ENCODE measurements at places on chromosomes 4 and X.

GRCh38 chrX:50838820-50839600 is 25.0 kb upstream of the SHROOM4 start:
- H3K27ac ChIP-seq, result no peak overlapping the region
- no peaks in the 10 kb centered on the region for H3K27me3 ChIP-seq
- no peaks in the 10 kb centered on the region for H3K36me3 ChIP-seq
- H3K4me1 ChIP-seq, result no peaks in the 10 kb centered on the region

GRCh38 chr4:163611182-163611581 is 116.7 kb downstream of the TMA16 start:
- DNase-seq, result no peak
- H3K4me1 ChIP-seq, result no peaks in the 10 kb centered on the region
- H3K4me3 ChIP-seq, result no peak overlapping the region
- H3K27ac ChIP-seq, result no peak overlapping the region
- H3K36me3 ChIP-seq, result no peaks in the 10 kb centered on the region
- H3K27me3 ChIP-seq, result no peaks in the 10 kb centered on the region

DNA sequence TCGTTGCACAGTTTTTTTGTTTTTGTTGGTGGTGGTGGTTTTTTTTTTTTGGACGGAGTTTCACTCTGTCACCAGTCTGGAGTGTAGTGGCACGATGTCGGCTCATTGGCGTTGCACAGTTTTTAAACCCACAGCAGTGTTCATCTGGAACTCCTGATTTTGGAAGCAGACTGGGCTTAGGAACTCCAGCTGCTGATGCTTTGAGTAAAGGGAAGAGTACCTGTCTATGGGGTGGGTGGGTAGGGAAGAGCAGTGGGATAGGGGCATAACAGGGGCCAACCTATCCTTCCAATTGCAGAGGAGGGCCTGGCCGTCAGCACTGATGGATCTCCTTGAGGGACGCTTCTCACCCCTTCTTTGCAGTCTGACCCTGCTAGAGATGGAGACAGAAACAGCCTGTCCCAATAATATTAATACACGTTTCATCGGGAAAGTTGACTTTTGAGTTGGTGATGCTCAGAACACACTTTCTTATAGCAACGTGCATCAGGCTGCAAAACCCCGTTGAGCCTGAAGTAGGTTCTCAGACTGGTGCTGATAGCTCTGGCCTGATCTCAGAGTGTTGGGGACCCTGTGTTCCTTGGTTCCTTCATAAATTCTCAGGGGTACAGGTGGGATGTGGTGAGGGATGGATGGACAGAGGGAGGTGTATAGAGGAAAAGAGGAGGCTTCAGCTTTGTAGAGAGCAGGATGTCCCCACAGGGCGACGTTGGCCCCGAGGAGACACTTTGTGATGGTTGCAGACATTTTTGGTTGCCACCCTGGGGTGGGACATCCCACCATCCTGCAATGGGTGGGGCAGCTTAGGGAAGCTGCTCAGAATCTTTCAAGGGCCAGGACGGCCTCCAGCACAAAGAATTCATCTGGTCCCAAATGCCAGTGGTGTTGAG is 2.3 kb downstream of the CD99 start:
- H3K27ac ChIP-seq, result peak overlapping the region; percentile 87
- H3K36me3 ChIP-seq, result no peaks in the 10 kb centered on the region
- no peaks in the 10 kb centered on the region for H3K27me3 ChIP-seq
- H3K4me3 ChIP-seq, result no peak overlapping the region
- DNase-seq, result no peak

DNA sequence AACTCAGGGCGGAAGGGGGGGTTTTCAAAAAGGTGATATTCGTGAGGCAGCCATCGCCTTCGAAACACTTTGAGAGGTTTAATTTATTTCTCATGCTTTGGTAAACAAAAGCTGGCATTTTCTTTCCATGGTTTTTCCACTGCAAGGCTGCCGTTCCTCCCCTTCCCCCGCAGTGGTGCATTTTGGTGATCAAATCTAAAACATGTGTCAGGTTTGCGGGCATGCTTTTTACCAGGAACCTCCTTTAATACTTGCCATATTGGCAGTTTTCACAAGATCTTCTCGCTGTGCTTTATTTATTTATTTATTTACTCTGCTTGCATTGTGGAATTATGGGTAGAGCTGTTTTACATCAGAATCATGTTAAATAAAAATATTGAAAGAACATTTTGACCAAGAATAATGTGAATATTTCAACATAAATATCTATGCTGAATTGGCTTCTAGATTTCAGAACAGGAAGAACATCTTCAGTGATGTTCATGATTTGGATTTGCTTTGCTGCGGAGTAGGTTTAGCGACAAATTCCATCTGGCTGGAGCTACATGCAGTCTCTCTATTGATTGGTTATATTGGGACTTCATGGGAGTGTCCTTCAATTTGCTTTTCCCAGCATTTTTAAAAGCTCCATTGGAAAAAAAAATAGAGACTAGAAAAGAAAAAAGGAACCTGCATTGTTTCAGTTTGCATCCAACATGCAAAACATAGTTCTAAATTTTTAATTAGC is 54.4 kb downstream of the STOX2 start:
- H3K4me1 ChIP-seq, result no peaks in the 10 kb centered on the region

DNA sequence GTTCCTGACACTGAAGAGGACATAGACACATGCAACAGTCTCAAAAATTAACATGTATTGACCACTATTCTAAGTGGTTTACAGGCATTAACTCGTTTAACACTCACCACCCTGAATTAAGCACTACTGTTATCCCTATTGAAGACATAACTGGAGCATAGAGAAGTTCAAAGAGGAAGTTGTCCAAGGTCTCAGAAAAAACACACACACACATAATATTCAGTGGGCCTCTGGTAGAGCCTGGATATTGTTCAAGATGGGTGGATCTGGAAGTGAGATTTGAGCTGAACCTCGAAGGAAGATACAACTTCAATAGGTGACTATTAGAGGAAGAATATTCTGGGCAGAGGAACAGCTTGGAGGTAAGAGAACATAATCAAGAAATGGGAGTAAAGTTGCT is 334.9 kb downstream of the HNRNPD start:
- no peaks in the 10 kb centered on the region for H3K4me1 ChIP-seq
- H3K36me3 ChIP-seq, result no peaks in the 10 kb centered on the region
- no peaks in the 10 kb centered on the region for H3K27me3 ChIP-seq
- no peak overlapping the region for H3K4me3 ChIP-seq
- H3K27ac ChIP-seq, result no peak overlapping the region
- no peak for DNase-seq

GRCh38 chrX:21373637-21374162 is 518 bp upstream of the CNKSR2 start:
- no peaks in the 10 kb centered on the region for H3K36me3 ChIP-seq
- H3K4me1 ChIP-seq, result no peaks in the 10 kb centered on the region
- H3K27ac ChIP-seq, result no peak overlapping the region
- DNase-seq, result no peak
- peaks cover 15% of the 10 kb centered on the region for H3K27me3 ChIP-seq
